ENCODE measurements at places on chromosomes 6 and 20.
A peak's percentile ranks its signal among the peaks of the same experiment; 100 is the strongest.

- no peak for DNase-seq
Measured at GRCh38 chr6:139990026-139990686, 615.7 kb upstream of the CITED2 start.

DNA sequence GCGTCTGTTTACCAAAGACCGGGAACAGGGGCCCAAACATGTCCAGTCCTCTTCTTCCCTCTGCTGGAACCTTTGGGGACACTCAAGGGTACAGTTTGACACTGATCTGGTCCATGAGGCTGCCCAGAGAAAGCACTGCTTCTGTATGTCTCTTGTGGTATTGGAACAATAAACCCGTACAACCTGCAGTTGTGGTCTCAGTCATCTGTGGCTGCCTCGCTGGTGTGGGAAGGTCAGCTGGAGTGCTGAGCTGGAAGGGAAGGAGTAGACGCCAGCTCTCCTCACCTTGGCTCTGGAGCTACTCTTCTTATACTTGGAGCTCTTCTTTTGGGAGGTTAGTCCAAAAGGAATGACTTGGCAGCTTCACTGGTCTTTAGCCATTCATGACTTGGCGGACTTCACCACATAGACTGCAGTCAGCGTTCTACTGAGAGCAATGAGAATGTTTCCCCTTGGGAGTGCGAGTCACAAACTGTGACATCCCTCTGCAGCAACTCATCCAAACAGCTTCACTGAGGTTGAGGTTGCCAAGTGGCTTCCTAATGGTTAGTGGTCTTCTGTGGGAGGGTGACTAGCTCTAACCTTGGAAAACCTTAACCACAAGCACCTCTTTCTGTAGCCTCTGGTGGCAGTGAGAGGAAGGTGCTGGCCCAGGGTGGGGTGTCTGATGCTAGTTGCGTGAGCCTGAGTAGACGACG lies 81.2 kb downstream of the ASXL1 start:
- peak; percentile 95 for DNase-seq

DNA sequence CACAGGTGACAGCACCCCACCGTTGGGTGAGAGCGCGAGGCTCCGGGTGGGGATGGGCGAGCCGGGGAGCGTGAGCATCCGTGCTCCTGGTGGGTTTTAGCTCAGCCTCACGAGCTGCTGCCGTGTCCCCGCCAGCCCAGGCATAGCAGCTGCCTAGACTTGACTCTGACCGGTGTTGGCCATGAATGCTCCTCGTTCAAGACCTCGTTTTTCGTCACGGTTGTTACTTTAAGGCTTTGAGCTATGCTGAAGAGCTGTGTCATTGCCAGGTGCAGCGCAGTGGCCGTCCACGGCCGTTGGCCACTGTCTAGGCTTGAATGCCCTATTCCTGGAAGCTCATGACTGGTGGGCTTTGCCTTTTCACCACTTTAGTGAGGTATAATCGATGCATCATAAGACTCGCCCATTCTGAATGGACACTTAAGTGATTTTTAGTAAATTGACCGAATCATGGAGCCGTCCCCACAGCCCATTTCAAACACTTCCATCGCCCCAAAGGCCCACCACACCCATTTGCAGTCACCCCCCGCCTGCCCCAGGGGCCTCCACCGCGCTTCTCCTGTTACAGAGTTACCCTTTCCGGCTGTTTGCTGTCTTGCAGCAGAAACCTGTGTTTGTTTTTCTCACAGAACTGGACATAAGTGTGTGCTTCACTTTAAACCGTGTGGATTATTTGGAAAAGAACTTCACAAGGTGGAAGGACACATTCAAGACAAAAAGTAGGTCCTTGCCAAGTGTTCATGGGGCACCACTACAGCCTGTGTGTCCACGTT lies 21.4 kb upstream of the ADRM1 start:
- DNase-seq = peak; percentile 66

- DNase-seq = no peak
Measured at GRCh38 chr6:45474376-45474775, 96.6 kb upstream of the SUPT3H start.

- no peak for DNase-seq
Measured at GRCh38 chr6:147704691-147705090, 196.2 kb downstream of the SAMD5 start.

DNA sequence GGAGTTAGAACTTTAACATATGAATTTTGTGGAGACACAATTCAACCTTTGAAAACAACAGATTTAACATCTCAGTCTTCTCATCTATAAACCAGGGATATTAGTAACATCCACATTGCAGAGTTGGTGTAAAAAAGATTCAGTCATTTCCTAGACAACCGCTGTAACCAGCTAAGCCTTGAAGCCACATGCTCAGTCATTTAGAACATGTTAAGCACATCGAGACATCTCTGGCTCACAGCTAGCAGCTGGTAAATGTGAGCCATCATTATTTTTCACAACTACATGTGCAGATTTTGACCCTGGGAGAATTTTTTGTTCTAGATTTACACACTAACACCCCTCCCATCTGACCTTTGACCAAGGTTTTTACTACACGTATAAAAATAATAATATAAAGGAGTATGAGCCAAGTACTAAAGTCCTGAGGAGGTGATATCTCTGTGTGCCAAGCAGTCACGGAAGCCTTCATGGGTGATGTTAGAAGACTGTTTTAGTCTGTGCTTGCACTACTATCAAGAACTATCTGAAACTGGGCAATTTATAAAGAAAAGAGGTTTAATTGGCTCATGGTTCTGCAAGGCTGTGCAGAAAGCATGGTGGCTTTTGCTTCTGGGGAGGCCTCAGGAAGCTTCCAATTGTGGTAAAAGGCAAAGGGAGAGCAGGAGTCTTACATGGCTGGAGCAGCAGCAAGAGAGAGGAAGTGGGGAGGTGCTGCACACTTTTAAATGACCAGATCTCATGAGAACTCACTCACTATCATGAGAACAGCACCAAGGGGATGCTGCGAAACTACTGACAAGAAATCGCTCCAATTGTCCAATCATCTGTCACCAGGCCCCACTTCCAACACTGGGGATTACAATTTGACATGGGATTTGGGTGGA lies 48.7 kb upstream of the IL20RA start:
- DNase-seq = no peak

GRCh38 chr20:62986257-62986800 lies 20.4 kb downstream of the BHLHE23 start:
- no peak for DNase-seq

DNA sequence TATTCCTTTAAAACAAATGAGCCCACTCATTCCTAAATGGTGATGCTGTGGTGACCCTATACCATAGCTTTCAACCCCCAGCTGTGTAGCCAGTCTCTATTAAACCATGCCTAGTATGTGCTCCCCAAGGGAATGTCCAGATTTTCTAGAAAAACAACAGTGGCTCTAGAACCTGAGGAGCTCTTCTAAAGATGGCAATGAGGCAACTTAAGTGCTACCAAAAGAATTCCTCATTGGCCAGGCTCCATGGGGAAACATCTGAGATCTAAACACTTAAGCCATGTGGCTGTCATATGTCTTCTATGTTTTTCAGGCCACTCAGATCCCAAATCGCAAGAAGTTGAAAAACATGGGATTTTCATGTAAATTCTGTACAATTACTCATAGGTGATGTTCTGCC lies 191.0 kb downstream of the TPBG start:
- peak; percentile 45 for DNase-seq

GRCh38 chr6:156464100-156464878 lies 312.9 kb upstream of the ARID1B start:
- DNase-seq = no peak

- DNase-seq = no peak
Measured at GRCh38 chr20:9926007-9926406, 87.1 kb upstream of the PAK5 start.

DNA sequence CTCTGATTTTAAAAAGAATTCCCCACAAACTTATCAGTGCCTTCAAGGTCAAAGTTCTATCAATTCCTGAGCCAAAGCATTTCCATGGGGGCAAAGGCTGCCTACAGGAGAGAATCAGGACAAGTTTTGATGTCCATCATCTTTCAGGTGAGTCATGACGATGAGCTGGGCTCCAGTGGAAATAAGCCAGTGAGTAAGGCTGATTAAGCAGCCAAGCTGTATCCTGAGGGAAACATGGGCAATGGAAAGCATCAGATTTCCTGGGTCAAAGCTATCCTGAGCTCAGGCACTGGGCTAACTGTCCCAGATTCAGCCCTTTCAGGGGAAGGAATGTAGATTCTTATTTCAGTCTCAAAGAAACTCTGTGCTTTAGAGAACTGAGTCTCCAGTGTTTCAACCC lies 377.4 kb downstream of the CD109 start:
- peak; percentile 86 for DNase-seq

DNA sequence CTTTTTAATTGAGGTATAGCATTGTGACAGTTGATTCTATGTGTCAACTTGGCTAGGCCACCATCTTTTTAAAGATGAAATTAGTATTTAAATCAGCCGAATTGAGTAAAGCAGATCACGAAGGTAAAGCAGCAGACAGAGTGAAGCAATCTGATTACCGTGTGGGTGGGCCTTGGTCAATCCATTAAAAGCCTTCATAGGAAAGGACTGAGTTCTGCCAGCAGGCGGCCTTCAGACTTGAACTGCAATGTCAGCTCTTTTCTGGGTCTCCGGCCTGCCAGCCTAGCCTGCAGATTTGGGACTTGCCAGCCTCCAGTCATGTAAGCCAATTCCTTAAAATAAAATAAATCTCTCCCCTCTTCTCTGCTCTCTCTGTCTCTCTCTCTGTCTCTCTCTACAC lies 22.4 kb upstream of the TGM2 start:
- DNase-seq = peak; percentile 39

- DNase-seq = peak; percentile 95
Measured at GRCh38 chr6:166567107-166567506, 19.4 kb downstream of the RAMACL start.

DNA sequence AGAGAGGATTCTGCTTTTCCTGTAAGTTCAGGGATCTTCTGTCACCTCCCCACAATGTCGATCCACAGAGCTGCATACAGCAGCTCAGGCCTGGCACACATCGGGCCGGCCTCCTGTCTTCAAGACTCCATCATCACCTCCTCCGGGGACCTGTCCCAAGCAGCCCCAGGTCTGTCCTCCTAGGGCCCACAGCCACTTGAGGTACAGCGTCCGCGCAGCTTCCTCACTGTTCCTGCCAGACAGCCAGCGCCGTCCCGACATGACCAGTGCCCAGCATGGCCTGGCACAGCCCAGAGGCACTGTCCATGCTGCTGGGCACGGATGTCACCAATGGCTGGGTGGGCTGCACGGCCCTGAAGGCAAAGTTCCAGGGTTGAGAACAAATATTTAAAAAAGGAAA lies 101.6 kb downstream of the DLL1 start:
- peak; percentile 67 for DNase-seq

DNA sequence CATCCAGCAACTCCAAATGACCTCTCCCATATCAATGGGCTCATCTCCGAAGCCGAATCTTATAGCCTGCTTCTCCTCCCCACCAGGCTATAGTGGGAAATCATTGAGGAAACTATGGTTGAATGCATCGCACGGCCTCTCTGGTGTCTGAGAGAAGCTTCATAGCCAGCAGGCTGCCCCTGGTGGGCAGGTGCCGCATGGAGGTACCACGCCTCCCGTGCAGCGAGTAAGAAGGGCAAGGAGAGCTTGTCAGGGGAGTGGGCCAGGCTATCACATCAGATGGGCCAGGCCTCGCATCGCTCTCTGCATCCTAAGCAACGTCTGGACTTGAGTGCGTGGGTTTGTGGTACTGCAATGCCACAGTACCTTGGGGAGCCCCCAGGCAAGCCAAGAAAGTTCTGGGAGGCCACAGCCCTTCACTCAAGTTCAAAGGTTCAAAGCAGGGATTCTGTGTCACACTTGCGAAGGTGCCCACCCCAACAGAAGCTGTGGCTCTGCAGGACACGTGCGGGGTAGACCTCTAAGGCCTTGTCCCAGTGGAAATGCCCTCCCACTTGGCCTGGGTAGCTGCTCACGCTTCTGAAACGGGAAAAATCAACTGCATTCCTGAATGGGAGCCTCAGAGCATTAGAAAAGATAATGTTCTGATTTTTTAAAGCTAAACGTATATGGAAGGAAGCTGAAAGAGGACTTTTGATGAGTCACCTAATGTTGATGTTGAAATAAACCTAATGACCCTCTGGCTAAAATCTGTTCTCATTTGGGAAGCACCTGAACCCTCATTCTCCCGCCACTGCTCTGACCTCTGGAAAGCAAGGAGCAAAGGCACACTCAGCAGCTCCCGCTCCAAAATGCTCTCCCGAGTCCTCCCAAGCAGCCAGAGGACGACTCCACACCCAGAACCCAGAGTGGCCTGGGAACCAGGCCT lies 8.4 kb upstream of the IRF4 start:
- no peak for DNase-seq

DNA sequence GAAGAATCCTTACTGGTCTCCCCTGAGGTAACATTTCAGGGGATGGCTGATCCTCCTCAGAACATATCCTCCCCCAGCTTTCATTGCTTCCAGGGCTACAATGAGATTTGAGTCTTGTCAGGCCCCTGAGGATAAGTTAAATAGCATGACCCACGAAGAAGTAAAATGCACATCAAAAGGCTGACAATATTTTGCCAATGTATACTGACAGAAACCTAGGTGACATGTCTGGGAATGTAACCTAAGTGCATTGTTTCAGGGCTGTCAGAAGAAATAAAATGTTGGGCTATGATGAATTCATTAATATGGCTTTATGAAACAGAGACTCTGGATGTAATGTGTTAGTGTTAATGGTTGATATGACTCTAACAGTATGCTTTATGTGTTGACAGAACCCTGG lies 471.5 kb downstream of the HDGFL1 start:
- DNase-seq = no peak

DNA sequence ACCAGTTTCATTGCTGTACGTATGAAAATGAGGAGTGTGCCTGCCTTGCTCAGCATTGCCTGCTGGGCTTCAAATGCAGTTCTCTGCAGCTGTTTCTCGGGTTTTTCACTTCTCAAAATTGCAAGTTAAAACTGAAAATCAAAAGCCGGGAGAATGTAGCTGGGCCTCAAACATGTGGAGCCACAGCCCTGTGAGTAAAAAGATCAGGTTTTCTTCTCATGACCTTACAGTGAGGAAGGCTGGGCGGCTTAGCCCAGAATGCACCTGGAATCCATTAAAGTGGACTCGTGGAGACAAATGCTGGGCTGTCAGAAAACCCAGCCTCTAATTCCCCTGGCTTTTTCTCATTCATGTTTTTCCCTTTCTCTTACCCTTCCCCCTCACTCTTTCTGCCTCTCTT lies 34.4 kb downstream of the DSE start:
- DNase-seq = no peak

- no peak for DNase-seq
Measured at GRCh38 chr6:160249671-160250070, 8.9 kb downstream of the SLC22A2 start.

DNA sequence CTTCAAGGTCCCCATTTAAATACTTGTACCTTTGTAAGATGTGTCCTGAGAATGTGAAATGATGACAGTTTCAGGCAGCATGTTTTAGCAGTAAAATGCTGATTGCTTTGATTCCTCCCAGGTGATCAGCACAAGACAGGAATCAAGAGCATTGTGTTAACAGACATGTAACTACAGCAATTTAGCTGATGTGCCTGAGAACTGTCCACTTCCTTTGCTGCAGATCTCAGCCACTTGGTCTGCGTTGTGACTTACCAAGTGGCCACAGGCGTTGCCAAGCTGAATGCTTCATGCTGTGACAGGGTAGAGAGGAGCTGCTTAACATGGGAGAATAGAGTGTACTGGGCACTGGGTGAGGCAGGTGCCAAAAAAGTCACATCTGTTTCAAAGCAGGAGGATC lies 767.0 kb upstream of the POU3F2 start:
- no peak for DNase-seq

GRCh38 chr20:8020314-8021079 lies 936 bp upstream of the TMX4 start:
- DNase-seq = no peak

GRCh38 chr20:6157345-6157744 lies 34.5 kb upstream of the FERMT1 start:
- DNase-seq = no peak

- DNase-seq = peak; percentile 89
Measured at GRCh38 chr20:18058661-18059467, 1.1 kb upstream of the OVOL2 start.

Measured in osteoblast (primary cell).